Activated CD4-positive, alpha-beta T cell treated with anti-CD3 and anti-CD28 coated beads, Interleukin-2, amount 50 U/mL, for 1 hour (primary cell): ENCODE measurements at places on chromosomes 3 and 15.

DNA sequence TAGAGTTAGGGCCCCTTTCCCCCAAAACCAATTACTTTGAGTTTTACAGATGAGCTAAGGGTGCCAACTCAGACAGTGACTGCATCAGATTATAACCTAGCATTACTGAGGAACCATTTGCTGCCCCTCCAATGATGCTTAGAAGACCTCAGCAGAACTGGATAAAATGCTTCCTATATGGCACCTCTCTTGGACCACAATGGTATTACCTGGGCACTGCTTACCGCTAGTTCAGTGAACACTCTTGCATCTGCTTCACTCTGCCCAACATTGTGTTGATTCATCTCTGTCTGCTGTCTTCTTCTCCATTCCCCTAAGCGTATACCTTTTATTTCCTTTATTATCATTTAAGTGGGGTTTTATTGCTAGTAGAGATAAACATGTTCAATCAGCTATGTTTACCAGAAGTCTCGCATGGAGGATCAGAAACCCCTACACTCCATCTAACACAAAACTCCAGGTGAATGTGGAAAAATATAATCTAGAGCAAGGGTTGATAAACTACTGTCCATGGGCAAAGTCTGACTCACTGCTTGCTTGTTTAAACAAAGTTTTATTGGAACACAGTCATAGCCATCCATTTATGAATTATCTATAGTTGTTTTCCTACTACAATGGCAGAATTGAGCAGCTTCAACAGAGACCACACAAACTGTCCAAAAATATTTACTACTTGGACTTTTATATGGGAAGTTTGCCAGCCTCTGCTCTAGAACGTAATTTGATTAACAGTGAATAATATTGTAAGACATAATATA, 100.2 kb upstream of the PTX3 start:
- DNase-seq, result no peak

- no peak for DNase-seq
Observed at GRCh38 chr3:186842426-186843038, at the start of gene ADIPOQ. Gene ADIPOQ (plus strand): TSS chr3:186842710. CDS start chr3:186853059, 10,349 bp downstream.

GRCh38 chr15:52086011-52086786, 26.4 kb downstream of the BCL2L10 start:
- DNase-seq, result no peak

DNA sequence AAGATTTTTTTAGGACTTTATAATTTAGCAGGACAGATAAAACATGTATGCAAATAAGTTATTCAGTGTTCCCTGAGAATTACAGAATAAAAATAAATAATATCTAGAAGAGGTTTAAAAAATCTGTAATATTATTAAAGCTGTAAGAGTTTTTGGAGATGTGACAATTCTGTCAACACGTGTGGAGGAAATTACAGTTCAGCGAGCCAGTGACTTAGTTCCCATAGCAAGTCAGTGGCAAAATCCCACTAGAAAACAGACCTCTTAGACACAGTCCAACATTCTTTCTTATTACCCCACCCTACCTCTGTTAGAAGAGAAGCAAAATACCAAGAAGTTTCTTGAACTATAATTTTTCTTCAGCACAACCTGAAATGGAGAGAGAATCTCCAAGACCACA, 16.2 kb upstream of the DENND6A start:
- DNase-seq, result no peak

- no peak for DNase-seq
Observed at GRCh38 chr3:195666-196065, 897 bp upstream of the CHL1 start.

DNA sequence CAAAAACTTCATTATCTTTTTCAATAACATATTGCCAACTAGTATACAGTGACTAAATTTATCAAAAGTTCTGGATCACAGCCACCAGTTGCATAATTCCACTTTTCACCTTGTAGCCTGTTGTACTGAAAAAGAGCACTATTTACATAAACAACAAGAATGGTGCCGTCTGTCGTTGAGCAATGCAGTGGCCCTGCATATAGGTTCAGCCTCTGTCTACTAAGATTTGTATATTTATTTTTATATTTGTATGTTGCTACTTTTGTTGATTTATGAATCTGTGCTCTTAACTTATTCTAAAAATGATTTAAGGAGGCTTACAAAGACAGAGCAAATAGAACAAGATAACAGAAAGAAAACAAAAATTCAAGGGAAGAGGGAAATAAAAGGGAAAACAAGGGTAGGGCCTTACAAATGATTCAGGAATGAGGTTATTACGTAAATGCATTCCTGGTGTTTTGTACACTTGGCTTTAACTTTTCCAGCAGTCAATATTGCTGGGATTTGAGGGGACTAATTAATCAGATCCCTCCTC, 257.6 kb upstream of the STT3B start:
- no peak for DNase-seq

DNA sequence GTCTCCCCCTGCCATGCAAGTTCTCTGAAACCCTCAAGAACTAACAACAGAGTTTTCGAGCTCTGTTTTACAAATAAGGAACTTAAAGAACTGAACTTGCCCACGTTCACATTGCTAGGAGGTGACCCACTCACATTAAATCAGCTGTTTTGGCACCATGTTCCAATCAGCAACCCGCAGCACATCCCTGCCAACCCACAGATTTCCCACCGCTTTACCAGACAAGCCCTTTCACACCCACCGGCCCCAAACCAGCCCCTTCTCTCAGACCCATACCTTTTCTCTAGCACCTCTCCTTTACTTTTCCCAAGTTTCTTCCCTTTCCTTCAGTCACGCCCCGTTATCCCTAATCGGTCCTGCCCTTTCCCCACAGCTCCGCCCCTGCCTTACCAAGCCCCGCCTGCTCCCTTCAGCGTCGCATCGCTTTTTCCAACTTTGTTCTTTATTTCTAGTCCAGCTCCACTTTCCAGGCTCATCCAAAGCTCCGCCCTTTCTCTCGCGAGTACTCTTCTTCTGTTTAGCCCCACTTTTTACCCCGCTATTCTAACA, 804 bp upstream of the BRPF1 start:
- DNase-seq, result no peak

DNA sequence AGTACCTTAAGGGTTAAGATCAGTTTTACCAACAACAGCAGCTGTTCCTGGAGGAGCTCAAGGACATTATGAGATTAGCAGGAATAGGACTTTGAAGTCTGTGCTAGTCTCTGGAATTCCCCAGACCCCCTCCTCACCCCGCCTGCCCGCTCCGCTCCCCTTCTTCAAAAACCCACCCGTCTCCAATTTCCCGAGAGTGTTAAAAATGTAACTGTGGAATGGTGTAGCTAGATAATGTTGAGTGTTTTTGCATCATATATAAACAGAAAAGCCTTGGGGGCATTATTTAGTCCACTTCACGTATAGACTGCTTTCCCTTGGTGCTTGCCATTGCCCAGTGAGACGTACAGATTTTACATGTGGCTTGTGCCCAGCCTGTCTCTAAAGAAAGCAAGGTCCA, 65.0 kb upstream of the SEMA6D start:
- no peak for DNase-seq

DNA sequence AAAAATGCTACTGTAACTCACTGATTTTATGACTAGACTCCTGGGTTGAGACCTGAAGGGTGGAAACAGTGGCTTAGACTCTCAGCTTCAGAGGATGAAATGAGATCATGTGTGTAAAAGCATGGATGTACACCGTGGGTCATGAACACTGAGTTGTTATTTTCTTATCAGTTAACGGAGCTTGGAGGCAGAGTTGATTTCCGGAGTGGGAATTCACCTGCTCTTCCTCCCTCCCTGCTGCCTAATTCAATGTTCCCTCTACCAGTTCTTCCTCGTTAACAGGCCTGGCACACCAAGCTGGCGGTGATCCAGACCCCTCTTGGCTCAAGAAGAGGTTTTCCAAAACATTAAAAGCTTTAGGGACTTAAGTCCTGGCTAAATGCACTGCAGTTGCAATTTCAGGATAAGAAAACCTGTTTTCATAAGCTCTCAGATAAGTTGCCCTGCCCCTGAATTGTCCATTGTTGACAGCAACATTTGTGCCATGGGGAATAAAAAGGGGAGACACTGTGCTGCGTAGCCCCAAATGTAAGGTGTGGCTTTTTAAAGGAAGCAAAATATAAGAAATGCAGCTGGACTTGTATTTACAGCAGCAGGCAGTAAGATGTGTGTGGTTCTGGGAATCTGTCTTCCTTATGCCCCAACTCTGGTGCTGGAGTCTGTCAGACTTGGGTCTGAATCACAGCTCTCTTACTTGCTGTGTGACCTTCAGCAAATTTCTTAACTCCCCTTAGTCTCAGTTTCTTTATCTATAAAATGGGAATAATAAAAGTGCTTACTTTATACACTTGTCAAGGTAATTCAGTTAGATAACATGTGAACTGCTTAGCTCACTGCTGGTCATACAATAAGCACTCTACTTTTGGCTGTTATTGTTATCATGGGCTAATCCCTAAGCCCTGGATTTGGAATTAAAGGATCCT, 9.9 kb downstream of the PDIA5 start:
- DNase-seq, result no peak

DNA sequence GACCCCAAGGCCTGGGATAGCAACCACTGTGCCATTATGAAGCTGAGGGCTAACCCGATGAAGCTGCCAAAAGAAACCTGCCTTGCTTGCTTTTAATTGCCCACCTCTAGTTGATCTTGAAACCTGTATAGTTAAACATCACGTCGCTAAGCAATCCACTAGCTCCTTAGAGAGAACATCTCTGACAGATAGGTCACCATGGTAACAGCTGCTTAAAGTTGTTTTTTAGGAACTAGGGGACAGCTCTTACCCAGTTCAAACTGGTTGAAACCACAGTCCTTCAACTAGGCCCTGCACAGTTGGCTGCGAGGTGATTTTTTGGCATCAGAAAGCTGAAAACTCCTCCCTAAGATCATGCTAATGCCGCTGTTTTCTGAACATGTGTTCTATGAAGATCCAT, 135.7 kb downstream of the EBLN2 start:
- no peak for DNase-seq
